ENCODE measurements at places on chromosomes 7 and 10.

DNA sequence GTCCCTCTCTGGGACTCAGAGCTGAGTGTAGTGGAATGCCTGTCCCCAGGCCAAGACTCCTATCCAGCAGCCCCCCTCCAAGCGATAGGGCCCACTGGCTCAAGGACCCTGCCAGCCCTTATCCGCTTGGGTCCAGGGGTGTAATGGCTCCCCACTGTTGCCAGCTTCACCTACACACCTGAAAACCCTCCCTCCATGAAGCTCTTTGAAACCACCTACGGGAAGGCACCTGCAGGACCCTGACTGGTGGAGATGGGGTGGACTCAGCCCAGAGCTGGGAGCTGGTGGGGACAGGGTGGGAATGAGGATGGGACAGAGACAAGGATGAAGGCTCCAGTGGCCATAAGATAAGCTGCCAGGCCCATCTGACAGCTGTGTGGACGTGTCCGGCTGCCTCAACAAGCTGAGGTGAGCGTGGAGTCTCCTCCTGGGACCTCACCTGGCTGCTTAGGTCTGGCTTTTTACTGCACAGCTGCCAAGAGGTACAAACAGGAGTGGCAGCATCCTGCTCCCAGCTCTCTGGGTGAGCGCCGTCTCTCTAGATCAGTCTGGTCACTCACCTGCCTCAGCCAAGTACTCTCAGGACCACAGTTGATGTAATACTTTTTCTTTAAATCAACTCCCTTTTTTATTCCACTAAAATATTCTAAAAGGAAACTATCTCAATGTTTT lies 41.9 kb downstream of the DRGX start:
- no peak for DNase-seq

DNA sequence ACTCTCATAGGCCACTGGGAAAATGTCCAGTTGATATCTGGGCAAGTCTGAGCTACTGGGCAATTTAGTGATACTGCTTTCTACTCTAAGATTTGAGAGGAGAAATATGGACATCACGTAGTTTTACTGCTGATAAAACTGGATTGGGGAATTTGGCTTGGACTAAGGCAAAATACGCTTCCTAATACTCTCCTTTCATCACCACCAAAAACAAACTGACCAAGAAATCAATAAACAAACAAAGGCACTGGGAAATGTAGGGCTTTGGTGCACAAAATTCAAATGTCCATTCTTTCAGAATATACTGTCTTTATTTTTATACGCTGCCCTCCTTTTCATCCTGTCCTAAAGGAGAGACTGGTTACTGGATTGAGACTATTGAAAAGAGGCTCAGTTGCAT lies 145.1 kb upstream of the SP8 start:
- no peak for DNase-seq

GRCh38 chr10:19652750-19653149 lies 163.5 kb upstream of the PLXDC2 start:
- DNase-seq: no peak

- DNase-seq: no peak
Observed at GRCh38 chr10:17647326-17647725, 3.4 kb downstream of the STAM start.

DNA sequence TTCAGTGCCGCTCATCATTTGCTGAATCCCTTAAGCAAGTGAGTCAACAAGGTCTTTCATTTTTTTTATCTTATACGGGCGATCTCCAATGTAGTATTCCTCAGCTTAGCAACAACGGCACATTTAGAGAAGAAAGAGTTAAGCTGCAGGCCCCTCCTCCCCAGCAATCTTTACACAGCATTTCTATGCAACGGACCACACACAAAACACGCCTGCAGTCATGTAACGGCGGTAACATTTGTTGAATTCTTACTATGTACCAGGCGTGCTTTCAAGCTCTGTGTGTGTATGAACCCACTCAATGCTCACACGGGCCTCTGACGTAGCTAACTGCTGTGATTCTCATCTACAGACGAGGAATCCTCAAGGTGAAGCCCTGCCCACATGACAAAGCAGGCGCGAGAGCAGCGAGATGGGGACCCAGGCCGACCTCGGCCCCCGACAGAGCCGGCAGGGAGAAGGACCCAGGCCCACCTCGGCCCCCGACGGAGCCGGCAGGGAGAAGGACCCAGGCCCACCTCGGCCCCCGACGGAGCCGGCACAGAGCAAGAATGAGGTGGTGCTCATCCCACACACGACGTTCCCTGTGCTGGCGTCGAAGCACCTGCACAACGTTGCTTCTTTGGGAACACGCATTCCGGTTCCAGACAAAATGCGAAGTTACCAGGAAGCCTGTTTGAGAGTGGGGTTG lies 240.7 kb downstream of the ZMYND11 start:
- DNase-seq: no peak

GRCh38 chr7:106071356-106071998 lies 40.6 kb downstream of the SYPL1 start:
- peak; percentile 9 for DNase-seq

All from T-cell (primary cell).